ENCODE measurements at places on chromosomes 7 and 10. TPM values are rescaled to one million over a fixed set of nuclear protein-coding genes. Genes with fewer than 3 reads are reported as not detected.

The COL13A1 gene
- total RNA-seq, result 0.98 TPM

The KCNIP2 gene
- 0.09 TPM for total RNA-seq

The HOXA4 gene
- 0.43 TPM for total RNA-seq

The ELN gene
- 12.4 TPM for total RNA-seq

The CDH23 gene
- under 0.01 TPM for total RNA-seq

The AKR1D1 gene
- total RNA-seq, result not detected

The NOS3 gene
- 29.3 TPM for total RNA-seq

The AHR gene
- total RNA-seq, result 112 TPM

The SLC29A3 gene
- total RNA-seq, result 3.0 TPM

The ABCB4 gene
- not detected for total RNA-seq

The TAS2R3 gene
- total RNA-seq, result 0.33 TPM

The MSS51 gene
- total RNA-seq, result 0.76 TPM

The TIMM23 gene
- 58.2 TPM for total RNA-seq

The IFIT2 gene
- 8.9 TPM for total RNA-seq

The COL26A1 gene
- not detected for total RNA-seq

The MMD2 gene
- total RNA-seq, result not detected

The LRMDA gene
- total RNA-seq, result 26.9 TPM

The ABCA13 gene
- not detected for total RNA-seq

Measured in dermis lymphatic vessel endothelial cell (primary cell).